NCI-H1694 treated with DMSO at 0.1 percent for 48 hours (cell line): ENCODE measurements at places on chromosomes 1 and 21.

DNA sequence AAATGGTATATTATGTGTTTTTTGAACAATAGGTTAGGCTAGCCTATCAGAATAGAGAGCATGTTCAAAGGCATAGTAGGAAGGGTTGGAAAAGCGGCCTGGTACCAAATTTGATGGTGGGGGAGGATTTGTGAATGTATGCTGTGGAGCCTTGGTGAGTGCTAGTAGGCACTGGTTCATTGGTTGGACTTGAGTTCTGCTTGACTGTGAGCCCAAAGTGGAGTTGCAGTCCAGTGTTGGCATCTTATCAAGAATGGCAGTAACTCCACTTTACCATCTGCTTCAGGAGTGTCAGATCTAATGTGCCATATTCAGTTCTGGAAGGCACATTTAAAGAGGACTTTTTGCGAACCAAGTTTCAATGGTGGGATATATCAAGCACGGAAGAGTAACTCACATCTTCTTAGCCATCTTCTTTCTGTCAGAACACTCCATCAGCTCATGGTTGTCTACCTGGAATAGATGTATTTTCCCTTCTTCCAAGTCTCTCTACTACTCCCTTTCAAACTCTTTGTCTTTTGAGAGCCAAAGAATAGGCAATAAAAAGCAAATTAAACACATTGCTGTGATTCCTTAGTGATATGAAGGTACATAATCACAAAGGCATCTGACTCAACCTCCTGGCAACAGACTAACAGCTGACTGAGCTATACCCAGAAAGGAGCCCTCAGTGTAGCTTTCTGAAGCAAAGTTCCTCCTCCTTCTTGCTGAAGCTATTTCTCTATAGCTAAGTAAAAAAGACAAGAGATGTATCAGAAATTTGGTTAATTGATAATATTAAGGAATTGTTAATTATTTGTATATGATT is 21.7 kb downstream of the LRRC8B start:
- DNase-seq = no peak

DNA sequence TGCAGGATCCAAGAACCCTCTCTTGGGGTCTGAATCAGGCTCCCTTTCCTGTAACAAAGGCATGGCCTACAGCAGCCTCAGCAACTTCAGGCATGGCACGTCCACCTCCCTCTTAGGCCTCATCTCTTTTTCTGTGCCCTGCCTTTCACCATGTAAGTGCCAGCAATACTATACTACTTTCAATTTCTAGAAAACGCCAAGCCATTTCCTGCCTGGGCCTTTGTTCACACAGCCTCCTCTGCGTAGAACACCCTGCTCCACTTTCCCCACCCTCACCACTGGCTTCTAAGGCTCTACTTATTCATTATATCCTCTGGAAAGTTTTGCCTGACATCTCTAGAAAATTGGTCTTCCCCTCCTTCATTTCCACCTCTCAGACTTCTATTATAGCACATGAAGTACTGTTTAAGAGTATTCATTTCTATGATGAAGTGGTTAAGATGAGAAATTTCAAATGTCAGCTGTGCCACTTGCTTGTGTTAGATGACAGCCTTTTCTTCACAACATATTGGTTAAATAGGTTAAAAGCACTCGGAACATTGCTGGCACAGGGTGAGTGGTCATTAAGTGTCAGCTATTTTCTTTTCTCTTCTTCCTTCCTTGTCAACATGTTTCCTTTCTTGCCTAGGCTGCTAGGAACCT is 41.6 kb upstream of the VWA5B1 start:
- no peak for DNase-seq

- no peak for DNase-seq
Observed at GRCh38 chr1:206143537-206144172, 26.5 kb upstream of the AVPR1B start.

DNA sequence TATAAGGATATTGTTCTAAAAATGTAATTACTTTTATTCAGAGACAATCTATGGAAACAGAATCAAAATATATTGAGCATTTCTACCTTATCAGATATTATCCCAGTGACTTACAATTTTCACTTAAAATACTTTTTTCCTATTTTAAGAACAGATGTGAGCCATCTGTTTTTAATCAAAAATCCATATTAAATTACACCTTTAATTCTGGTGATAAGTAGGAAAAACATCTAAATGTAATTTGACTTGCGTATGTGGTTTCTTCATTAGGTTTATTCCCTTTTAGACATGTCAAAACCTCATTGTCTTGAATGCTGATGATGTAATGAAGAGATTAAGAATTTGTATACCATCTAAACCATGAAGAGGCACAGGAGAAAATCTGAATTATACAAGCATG is 1118.8 kb upstream of the TMPRSS15 start:
- DNase-seq = no peak

GRCh38 chr21:34668803-34669148 is at the start of gene CLIC6:
CLIC6 (plus strand) TSS chr21:34668994; CDS start chr21:34669389, 395 bp downstream.
- no peak for DNase-seq

DNA sequence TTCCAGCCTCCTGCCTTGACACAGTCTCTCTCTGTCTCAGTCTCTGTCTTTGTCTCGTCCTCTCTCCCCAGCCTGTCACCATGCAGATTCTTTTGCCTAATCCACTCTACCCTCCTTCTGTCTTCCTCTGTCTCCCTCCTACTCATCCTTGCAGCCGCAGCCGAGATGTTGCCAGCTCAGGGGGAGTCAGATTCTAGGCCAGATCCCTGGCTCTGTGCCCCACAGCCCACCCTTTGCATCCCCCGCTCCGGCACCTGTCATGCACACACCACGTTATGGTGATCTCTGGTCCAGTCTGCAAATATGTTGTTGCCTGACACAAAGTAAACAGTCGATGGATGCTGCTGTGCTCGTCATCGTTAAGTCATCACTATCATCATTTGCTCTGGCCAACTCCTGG is 35.5 kb upstream of the IGSF21 start:
- no peak for DNase-seq

GRCh38 chr1:222914861-222915632 is 100.2 kb downstream of the DISP1 start:
- DNase-seq = no peak

- peak; percentile 47 for DNase-seq
Observed at GRCh38 chr1:205983925-205984725, 19.1 kb downstream of the RAB7B start.

DNA sequence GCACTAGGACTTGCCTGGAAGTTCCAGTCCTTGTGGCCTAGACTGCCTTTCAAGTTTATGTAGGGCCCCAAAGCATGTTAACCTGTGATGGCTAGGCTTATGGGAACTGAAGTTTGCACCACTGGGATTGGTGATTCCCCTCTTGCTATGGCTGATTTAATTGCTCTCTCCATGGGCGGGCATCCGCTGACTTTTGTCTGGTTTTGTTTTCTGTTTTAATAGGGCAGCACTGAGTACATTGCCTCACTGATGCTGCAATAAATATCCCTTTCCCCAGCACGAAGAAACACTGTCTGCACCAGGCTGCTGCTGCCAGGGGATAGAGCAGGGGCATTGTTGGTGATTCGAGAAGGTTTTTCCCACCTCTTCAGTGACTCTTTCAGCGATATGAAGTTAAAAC is 73.3 kb upstream of the PDE4B start:
- no peak for DNase-seq

- DNase-seq = no peak
Observed at GRCh38 chr1:164064501-164064900, 494.5 kb upstream of the PBX1 start.

DNA sequence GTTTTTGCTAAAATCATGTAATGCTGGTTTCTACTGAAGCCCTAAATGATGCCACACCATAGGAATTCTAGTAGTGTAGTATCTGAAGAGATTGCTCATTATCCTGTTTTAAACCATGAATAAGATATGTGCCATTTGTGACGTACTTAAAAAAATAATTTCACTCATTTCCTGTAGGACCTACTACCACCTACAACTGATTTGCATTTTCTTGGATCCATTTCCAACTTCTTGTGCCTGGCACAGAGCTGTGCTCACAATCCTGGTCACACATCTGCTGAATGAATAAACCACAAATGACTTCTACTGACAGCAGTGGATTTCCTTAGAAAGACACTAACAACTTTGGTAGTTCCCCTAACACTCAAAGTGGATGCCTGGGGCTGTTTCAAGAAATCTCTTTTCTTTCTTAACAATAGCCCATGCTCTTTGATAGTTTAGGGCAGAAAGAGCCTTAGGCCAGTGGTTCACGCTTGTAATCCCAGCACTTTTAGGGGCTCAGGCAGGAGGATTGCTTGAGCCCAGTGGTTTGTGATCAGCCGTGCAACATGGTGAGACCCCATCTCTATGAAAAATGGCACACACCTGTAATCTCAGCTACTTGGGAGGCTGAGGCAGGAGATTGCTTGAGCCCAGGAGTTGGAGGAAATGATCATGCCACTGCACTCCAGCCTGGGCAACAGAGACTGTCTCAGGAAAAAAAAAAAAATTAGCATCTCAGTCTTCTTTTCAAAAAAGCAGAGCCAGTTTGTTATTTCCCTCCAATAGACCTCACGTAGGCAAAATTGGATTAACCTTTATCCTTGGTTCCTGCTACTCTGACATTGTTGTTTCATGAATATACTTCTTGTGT is 13.0 kb upstream of the BATF3 start:
- DNase-seq = no peak

GRCh38 chr1:207644166-207644851 is 624 bp upstream of the CR1L start:
- DNase-seq = no peak

DNA sequence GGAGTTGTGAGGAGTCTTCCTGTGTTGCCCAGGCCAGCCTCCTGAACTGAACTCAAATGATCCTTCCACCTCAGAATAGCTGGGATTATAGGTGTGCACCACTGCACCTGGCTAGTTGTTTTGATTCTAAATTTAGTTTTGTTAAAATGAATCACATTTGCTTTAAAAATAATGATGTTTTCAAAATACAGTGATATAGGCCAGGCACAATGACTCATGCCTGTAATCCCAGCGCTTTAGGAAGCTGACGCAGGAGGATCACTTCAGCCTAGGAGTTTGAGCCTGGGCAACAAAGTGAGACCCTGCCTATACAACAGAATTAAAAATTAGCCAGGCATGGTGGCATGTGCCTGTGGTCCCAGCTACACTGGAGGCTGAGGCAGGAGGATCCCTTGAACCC is 24.3 kb downstream of the RTCA start:
- DNase-seq = no peak

GRCh38 chr1:235100194-235100772 is 28.4 kb downstream of the TOMM20 start:
- no peak for DNase-seq

DNA sequence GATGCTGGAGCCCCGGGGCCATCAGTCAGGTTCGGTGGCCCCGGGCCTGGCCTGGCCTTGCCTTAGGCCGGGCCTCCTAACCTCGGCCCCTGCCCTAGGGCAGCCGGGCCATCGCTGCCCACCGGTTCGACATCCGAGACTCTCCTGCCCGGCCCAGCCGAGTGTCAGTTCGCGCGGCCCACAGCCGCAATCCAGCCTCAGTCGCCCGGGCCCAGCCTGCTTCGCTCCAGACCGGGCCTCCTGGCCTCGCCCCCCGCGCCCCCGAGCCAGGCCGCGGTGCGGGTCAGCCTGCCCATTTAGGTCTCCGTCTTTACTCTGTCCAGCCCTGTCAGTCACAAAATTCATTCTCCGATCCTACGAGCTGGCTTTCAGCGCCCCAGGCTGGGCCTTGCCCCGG is 777 bp downstream of the LRRC41 start:
- no peak for DNase-seq

DNA sequence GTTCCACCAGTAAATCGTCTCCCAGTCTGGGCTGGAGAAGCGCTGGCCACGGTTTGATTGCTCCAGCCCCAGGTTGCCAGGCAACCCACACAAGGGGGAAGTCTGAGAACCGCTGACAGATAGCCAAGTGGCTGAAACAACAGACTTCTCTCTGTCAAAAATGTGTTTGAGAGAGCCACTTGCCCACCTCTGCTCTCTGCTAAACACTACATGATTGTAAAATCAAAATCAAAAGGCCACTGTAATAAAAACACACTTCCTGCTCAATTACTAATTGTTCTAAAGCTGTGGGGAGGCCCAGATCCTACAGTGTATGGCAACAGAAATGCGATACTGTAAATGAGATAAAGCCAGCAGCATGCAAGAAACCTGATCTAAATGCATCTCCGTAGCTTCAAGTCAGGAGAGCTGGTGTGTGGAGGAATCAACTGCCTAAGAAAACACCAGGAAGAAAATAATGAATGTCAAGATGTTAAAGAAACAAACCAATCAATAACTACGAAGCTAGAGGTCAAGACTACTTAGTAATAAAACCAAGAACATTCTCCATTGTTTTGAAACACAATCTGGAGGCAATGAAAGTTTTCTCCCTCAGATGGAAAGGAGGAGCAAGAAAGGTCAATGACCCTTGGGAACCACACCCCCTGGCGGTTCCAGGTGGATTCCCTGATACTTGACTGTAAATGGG is 121.2 kb downstream of the SLC45A1 start:
- DNase-seq = no peak

- no peak for DNase-seq
Observed at GRCh38 chr1:221439747-221440501, 302.0 kb downstream of the DUSP10 start.

DNA sequence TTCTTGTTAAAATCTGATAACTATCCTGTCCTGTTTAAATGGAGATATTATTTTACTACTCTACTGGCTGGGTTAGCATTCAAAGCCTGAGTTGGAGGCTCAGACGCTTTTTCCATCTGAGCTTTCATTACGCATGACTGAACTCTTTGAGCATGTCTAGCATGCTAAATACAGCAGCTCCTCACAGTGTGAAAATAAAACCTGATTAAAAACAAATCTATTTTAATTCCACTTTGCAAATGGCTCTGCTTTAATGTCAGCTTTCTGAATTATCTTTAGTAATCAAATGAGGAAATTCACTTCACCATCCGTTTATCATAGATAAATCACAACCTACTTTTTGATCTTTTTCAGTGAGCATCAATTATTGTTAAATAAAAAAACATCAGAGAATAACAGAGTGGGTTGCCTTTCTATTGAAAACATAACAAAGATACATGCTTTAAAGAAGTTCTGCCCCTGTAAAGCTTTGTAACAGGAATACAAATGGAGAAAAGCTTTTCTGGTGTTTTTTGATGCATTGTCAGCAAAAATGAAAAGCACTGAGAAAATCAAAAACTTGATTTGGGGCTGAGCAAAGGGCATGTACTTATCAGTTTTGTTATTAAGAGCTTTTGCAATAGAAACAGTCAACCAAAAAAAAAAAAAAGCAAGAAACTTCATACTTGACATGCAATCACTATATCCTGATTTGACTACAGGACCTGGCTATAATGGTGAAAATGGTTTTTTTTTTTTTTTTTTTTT is 3.5 kb upstream of the SPEN start:
- DNase-seq = peak; percentile 45

DNA sequence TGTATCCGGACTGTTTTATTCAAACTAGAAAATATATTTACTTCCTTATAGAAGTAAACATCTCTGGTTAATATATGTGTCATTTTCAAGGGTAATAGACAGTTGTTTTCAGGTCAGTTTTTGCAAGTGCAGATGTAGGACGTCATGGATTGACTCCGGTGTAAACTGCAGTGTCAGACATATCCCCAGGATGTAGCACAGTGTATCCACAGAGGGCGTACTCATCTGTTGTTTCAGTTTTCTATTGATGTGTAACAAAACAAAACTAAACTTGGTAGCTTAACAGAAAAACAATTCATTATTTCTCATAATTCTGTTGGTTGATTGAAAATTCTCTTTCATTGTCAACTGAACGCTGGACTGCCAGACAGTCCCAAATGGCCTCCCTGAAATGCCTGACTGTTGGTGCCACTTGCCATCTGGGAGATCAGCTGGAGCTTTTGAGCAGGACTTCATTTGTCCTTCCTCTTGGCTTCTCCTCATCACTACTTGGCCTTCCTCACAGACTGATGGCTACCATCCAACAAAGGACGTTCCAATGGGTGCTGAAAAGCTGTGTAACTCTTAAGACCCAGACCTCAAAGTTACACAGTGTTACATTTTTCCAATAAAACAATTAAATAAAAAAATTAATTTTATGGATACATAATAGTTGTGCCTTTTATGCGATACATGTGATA is 181.6 kb downstream of the NCAM2 start:
- no peak for DNase-seq
